ENCODE measurements at places on chromosomes 12 and 14. TPM values are rescaled to one million over a fixed set of nuclear protein-coding genes. Genes with fewer than 3 reads are reported as not detected.

The KRT7 gene
- 0.47 TPM for total RNA-seq

The ST8SIA1 gene
- total RNA-seq: 19.9 TPM

- no peaks in the 10 kb centered on the region for H3K4me1 ChIP-seq
- H3K27me3 ChIP-seq: no peaks in the 10 kb centered on the region
- H3K27ac ChIP-seq: no peak overlapping the region
- H3K4me3 ChIP-seq: no peak overlapping the region
- no peaks in the 10 kb centered on the region for H3K36me3 ChIP-seq
Measured at GRCh38 chr12:66726556-66726955, 47.7 kb upstream of the GRIP1 start.

- no peaks in the 10 kb centered on the region for H3K4me1 ChIP-seq
- H3K4me3 ChIP-seq: no peak overlapping the region
- H3K27me3 ChIP-seq: peaks cover 14% of the 10 kb centered on the region
- H3K36me3 ChIP-seq: no peaks in the 10 kb centered on the region
- no peak overlapping the region for H3K27ac ChIP-seq
Measured at GRCh38 chr14:22699801-22700564, 55.8 kb upstream of the OR6J1 start.

The NTN4 gene
- 33.5 TPM for total RNA-seq

The P2RX2 gene
- 2.7 TPM for total RNA-seq

Measured in gastroesophageal sphincter (tissue), 4 donors.